ENCODE measurements at places on chromosomes 1 and 21.

DNA sequence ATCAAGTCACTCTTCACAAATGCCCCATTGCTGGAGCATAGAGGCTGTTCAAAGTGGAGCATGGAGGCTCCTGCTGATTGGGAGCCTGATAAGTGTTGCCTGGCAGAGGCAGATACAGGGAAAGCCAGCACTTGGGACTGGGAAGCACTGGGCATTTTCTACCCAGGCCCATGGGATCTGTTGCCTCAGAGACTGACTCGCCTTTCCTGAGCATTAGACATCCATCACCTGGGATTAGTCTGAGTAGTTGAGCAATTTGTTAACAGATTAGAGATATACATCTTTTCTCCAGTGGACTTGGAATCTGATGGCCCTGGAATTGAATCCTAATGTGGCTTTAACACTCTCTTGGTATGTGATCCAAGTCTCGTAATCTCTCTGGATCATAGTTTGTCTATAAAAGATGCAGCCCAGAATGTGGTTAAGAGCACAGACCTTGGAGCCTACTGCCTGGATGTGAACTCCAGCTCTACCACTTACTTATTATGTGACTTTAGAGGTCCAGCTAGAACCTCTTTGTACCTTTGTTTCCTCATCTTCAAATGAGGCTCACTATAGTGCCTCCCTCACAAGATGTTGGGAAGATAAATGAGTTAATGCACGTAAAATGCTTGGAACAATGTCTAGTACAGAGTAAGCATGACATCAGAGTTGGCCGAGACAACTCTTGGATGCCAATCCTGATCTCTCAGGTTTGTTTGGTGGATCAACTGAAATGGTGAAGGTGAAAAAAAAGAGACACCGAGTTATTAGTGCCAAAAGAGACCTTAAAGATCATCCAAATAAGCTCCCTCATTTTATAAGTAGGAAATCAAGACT, 38.3 kb upstream of the NRDC start:
- no peak for DNase-seq

DNA sequence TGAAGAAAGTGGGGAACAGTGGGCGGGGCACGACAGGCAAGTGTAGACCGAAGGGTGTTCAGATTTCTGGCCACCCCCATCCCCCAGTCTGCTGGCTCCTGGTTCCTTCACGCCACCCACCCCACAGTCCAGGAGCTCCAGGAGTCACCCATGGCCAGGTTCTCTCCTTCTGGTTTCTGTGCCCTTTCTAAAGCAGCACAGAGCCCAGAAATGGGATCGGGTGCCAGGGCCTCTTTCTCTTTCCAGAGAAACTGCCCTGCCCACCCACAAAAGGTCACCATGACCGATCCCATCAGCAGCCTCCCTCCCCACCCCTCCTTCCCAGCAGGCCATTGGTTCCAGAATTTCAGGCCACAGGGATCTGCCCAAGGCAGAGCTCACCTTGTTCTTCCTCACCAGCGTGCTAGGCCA, 3.2 kb upstream of the CELSR2 start:
- DNase-seq, result no peak

GRCh38 chr1:38667626-38668025, 191.9 kb downstream of the RRAGC start:
- no peak for DNase-seq

DNA sequence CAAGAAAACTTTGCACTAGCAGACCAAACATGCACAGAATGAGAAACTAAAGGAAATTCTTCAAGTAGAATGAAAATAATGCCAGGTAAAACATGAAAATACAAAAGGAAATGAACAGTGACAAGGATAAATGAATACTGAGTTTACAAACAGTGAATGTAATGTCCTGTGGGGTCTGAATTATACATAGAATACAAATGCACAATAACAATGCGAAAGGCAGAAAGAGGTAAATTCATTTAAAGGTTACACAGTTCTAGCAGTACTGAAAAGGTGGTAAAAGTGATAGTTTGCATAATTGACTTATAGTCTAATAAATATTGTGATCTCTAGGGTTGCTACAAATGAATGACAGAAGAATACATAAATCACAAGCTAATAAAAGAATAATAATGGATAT, 12.9 kb downstream of the CD55 start:
- DNase-seq, result no peak

- peak; percentile 73 for DNase-seq
These were observed 500 bp downstream of the FAM20B start for GRCh38 chr1:179025975-179026812.

- DNase-seq, result no peak
These were observed 200.9 kb downstream of the LTN1 start for GRCh38 chr21:28791595-28792282.

DNA sequence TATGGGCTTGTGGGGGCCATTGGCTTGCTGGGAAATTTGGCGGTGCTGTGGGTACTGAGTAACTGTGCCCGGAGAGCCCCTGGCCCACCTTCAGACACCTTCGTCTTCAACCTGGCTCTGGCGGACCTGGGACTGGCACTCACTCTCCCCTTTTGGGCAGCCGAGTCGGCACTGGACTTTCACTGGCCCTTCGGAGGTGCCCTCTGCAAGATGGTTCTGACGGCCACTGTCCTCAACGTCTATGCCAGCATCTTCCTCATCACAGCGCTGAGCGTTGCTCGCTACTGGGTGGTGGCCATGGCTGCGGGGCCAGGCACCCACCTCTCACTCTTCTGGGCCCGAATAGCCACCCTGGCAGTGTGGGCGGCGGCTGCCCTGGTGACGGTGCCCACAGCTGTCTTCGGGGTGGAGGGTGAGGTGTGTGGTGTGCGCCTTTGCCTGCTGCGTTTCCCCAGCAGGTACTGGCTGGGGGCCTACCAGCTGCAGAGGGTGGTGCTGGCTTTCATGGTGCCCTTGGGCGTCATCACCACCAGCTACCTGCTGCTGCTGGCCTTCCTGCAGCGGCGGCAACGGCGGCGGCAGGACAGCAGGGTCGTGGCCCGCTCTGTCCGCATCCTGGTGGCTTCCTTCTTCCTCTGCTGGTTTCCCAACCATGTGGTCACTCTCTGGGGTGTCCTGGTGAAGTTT, 550 bp downstream of the RXFP4 start:
- no peak for DNase-seq

GRCh38 chr1:183323849-183324683, 94.1 kb downstream of the NMNAT2 start:
- DNase-seq, result no peak
